ENCODE measurements at places on chromosomes 13 and 19.

GRCh38 chr19:3368848-3369336, 2.5 kb downstream of the NFIC start:
- DNase-seq: no peak

- DNase-seq: no peak
These were observed 766 bp downstream of the CEBPG start for GRCh38 chr19:33374236-33374714.

GRCh38 chr19:7507884-7508283, 8.0 kb upstream of the ZNF358 start:
- DNase-seq: no peak

GRCh38 chr13:110471156-110471832, 90.2 kb downstream of the RAB20 start:
- DNase-seq: no peak

GRCh38 chr19:47381653-47382279, 32.7 kb downstream of the DHX34 start:
- DNase-seq: no peak

DNA sequence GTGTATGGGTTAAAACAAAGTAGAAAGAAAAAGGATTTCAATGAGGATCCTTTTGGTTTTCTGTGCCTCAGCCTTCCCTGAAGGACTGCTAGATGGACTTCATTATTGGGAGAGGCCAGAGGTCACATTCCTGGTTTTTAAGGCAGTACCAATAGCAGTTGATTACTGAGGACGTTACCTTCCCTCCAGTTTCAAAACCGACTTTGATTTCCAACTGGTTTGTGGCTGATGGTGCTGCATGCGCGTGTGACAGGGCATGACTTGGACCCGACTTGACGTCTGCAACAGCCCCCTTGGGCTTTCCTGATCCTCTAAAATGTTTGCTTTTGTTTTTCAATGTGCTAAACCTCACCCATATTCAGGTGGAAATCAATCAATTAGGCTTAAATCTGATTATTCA, 314.3 kb upstream of the ARGLU1 start:
- no peak for DNase-seq

DNA sequence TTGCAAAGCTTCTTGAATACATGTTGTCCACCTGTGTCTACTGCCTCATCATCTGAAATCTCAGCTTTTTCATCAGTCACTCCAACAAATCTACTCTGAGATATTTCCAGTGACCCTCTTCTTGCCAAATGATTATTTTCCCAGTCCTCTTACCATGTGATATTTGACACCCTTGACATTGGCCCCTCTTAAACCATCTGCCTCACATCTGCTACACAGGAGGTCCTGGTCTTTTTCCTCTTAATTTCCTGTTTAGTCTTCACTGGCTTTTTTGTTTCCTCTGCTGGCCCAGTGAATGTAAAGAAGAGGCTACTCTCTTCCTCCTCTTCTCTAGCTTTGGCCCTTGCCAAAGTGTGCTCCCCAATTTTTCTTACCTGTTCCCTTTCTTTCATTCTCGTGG, 218.7 kb downstream of the DNAJC15 start:
- no peak for DNase-seq

DNA sequence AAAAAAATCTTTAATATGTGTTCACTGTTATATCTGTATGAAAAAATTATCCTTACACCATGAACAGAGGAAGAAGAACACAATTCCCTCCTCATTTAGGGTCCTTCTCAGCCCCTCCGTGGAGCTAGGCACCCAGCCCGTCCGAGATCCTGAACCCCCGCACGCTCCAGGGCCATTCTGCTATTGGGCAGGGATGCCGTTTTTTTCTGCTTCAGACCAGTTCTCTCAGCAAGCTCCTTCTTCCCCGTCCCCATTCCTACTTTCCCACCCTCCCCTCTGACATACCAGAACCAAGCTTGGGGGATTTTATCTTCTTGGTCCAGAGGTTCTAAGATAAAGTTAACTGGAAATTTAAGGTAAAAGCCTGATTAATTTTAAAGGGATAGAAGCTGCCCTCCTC, 36.2 kb downstream of the ATP12A start:
- DNase-seq: no peak

DNA sequence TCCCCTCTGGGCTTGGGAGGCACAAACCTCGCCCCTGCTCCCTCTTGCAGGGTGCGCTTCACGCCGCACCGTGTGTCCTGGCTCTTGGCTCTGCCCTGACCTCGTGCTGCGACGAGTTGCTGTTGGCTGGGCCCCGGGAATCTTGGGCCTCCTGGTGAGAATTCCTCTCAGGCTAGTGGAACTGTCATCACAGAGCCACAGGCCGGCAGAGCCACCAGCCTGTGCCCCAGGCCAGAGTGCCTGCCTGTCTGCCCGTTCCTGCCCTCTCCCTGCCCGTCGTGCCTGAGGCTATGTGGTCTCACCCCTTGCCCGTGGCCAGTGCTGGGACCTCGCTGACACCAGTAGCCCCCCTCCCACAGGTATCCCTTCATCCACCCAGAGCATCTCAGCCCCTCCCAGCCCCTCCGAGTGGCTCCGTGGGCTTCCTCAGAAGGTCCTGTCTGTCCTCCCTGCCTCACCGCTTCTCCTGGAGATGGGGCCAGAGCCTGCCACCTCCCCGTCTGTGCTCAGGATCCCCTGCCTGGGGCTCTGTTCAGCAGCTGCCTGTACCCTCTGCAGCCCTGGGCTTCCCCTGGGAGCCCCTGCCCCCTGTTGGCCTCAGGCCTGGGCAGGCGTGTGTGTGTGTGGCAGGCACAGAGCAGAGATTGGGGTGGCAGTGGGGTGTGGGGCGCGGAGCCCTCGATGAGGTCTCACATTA, 13.3 kb downstream of the NDUFB7 start:
- DNase-seq: no peak

DNA sequence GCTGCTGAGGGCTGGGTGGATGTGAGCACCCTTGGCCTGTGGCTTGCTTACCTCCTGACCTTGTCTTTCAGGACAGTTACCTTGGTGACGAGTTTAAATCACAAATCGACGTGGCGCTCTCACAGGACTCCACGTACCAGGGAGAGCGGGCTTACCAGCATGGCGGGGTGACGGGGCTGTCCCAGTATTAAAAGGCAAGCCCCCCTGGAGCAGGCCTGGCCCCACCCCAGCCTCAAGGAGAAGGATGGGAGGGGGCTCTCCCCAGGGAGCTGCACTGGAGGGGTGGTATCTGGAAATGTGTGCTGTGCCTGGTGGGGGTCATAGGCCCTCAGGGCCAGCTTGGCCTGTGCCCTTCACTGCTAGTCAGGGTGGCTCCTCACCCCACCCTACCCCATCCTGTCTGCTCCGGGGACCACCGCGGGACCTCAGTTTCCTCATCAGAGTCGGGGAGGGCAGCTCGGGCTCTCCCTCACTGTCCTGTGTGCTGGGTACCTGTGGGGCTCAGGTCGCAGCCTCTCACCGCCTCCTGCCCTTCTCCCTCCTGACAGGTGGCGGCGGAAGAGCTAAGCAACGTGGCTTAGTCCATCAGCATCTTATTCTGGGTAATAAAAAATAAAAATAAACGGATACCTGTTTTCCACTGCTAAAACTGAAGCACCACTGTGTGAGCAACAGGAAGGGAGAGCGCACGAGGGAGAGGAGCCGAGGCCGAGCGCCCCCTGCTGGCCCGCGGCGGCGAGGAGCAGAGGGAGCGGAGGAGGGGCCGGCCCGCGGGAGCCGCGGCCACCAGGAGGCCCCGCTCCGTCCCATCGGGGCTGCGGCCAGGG, 29.8 kb downstream of the CERS1 start:
- DNase-seq: peak; percentile 20

- no peak for DNase-seq
These were observed 122.3 kb upstream of the RNF113B start for GRCh38 chr13:98299235-98299965.

- no peak for DNase-seq
These were observed 2.8 kb downstream of the ERVV-2 start for GRCh38 chr19:53047379-53047778.

DNA sequence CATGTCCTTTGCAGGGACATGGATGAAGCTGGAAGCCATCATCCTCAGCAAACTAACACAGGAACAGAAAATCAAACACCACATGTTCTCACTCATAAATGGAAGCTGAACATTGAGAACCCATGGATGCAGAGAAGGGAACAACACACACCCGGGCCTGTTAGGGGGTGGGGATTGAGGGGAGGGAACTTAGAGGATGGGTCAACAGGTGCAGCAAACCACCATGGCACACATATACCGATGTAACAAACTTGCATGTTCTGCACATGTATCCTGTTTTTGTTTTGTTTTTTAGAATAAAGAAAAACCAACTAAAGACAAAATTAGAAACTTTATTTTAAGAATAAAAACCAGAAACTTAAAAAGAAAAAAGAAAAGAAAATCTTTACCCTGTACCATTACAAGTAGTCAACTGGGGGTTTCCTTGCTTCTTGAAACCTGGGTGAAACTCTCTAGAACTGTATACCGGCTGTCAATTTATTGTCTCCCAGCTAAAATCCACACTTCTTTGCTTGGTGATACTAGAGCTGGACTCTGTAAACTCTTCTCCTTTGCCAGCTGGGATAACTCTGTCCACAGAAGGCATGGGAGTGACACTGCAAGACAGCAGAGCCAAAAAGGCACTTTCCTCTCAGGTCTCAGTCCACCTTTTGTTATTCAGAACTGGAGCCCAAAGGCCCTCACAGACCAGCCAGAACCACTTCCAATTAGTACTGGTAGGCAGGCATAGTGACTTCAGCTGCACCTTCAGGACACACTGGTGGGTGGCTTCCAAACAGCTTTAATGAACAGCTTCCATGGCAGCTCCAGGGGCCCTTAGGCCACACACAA, 9.0 kb downstream of the MICU2 start:
- no peak for DNase-seq

DNA sequence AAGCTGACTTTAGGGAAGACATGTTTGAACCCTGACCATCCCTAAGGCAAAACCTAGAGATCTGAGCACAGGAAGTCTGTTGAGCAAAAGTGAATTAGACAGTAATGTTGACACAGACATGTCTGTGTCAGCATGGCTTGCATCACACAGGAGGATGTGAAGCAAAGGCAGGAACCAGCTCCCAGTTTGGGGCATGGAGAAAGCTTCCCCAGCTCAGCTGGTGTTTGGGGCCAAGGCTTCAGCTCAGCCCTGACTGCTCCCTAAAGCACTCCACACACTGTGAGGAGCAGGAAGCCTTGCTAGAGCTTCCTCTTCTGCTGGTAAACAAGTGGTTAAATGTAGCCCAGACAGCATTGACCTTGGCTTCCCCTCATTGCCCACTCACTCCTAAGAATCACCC, 153.8 kb upstream of the UBL3 start:
- DNase-seq: no peak

GRCh38 chr19:47215581-47215980, 15.4 kb downstream of the BBC3 start:
- no peak for DNase-seq

- DNase-seq: no peak
These were observed 4.2 kb downstream of the POU4F1 start for GRCh38 chr13:78598966-78599644.

DNA sequence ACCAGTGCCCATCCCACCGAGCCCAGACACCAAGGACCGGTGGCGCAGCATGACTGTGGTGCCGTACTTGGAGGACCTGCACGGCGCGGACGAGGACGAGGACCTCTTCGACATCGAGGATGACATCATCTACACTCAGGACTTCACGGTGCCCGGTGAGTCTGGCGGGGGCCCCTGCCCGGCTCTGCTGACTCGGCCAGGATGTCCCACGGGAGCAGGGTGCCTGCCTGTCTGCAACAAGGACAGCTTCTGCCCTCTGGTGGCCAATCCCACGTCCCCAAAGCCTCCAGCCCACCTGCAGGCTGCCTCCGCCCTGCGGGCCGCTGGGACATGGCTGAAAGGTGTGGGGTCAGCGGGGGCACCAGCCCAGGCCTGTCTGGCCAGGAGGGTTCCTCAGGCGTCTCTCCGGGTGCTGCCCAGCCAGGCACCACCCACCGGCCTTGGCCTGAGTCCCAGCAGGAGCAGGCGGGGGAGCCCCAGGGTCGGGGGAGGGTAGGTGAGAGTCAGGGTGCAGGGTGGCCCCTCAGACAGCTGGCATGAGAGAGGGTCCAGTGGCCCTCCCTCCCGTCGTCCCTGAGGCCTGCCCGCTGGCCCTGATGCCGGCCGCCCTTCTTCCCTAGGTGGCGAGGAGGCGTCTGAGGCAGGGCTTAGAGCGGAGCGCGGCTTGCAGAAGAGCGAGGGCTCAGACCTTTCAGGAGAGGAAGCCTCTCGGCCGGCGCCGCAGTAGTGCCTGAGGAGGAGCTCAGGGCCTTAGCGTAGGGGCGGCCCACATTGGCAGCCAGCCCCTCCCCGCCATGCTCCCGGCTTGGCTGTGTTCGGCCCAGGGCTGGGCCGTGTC, 14.6 kb downstream of the CBARP start:
- DNase-seq: no peak

GRCh38 chr19:8393192-8393870, 3.2 kb downstream of the RAB11B start:
- no peak for DNase-seq

DNA sequence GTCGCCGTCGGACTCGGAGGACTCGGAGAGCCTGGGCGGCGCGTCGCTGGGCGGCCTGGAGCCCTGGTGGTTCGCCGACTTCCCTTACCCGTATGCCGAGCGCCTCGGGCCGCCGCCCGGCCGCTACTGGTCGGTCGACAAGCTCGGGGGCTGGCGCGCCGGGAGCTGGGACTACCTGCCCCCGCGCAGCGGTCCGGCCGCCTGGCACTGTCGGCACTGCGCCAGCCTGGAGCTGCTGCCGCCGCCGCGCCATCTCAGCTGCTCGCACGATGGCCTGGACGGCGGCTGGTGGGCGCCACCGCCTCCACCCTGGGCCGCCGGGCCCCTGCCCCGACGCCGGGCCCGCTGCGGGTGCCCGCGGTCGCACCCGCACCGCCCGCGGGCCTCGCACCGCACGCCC, 2.5 kb upstream of the GRWD1 start:
- no peak for DNase-seq

DNA sequence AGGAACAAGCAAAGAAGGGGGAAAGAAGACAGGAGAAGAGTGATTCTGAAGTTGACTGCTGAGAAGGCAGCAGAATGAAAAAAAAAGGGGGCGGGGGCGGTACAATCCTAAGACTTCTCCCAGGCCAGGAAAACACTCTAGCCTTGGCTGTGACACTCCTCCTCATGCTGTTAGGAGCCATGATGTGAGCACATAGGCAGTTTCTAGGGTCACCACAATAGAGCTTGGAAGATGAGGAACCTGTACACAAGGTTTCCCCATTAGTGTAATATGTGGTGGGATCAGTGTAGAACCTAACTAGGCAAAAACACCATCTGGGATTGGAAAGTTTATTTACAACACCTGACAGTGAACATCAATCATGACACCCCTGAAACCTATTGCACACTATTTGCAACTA, 86.9 kb downstream of the FOXO1 start:
- DNase-seq: no peak

- DNase-seq: no peak
These were observed 101.4 kb upstream of the GPR12 start for GRCh38 chr13:26861941-26862340.

Measured in activated CD4-positive, CD25-positive, alpha-beta regulatory T cell (primary cell).